ENCODE measurements at places on chromosomes 12 and 14.
A peak's percentile ranks its signal among the peaks of the same experiment; 100 is the strongest.

GRCh38 chr14:80805136-80805535, 136.4 kb downstream of the CEP128 start:
- no peak for DNase-seq

- no peak for DNase-seq
These were observed 351.3 kb downstream of the TMEM121 start for GRCh38 chr14:105877645-105878044.

GRCh38 chr14:92973261-92973797, 50.4 kb downstream of the CHGA start:
- peak; percentile 53 for DNase-seq

DNA sequence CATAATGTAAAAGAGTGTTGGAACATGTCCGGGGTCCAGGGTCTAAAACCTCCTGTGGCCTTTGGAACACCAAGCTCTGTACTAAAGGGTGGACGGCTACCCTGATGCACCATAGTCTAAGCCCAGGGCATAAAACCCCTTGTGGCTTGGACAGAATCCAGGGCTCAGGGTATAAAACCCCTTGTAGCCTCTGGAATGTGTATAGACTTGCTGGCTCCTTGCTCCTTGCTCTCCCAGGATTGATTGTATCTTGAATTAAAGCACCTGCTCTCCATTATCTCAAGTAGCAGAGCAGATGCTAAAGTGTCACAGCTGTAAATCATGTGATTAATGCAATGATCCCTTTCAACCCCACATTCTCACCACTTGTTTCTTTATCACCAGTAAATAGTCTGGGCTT, 556.5 kb downstream of the LRFN5 start:
- DNase-seq = no peak

GRCh38 chr12:9367828-9368227, 159.6 kb upstream of the PZP start:
- DNase-seq = no peak

GRCh38 chr14:88793259-88793625, 489 bp upstream of the EML5 start:
- no peak for DNase-seq

DNA sequence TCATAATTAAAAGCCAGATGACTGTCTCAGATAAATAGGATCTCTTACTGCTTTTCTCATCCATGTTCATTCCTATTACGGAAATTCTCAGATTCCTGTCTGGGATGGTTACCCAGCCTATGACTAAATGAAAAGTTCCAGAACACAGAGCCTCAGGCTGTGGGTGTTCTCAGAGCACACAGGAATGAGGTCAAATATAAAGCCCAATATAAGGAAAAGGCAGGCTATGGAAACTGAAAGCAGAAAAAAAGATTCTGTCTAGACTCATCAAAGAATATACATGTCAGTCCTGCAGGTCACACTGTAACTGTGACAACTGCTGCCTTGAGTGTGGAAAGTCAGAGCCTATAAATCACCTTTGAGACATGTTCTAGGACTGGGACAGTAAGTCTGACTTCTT, 64.3 kb downstream of the DCAF5 start:
- DNase-seq = no peak

- no peak for DNase-seq
These were observed 150.2 kb upstream of the CLEC14A start for GRCh38 chr14:38405851-38406635.

GRCh38 chr12:104669089-104669721, 212.5 kb downstream of the CHST11 start:
- DNase-seq = peak; percentile 34

- no peak for DNase-seq
These were observed 890 bp downstream of the SPTLC2 start for GRCh38 chr14:77615361-77616132.

All from tibial nerve (tissue), 4 donors.